ENCODE measurements at places on chromosomes 12 and 14.

GRCh38 chr14:84087986-84088531 lies 1441.9 kb upstream of the FLRT2 start:
- no peak for DNase-seq

GRCh38 chr12:4477129-4477528 lies 31.5 kb upstream of the FGF6 start:
- no peak for DNase-seq

DNA sequence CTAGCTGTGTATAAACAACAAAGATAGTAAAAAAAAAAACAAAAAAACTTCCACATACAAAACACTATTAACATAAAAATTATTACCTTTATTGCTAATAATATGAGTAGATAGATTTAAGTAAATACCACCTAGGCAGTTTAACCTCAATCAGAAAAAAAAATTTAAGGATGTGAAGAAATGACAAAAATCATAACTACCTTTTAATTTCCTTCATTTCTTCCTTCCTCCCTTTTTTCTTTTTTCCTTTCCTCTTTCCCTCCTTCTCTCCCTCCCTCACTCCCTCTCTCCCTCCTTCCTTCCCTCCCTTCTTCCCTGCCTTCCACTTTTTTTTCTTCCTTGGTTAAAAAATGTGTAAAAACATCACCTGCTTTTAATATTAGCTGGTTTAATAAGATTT lies 81.7 kb downstream of the SOX5 start:
- no peak for DNase-seq

DNA sequence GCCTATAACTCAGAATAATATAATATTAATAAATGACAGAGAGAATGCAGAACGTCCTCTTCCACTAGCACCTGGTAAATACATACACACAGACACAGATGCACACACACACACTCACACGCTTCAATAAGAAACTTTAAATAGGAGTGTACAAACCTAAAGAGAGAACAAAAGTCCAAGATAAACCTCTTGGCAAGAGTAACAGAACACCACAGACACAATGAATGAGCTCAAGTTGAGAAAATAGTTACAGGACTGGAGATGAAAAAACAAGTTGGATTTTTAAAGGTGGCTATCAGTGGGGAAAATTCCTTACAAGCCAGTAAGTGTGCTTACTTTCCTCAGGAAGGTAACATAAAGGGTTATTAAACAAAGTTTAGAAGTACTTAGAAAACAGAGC lies 35.2 kb downstream of the CRY1 start:
- DNase-seq, result no peak

DNA sequence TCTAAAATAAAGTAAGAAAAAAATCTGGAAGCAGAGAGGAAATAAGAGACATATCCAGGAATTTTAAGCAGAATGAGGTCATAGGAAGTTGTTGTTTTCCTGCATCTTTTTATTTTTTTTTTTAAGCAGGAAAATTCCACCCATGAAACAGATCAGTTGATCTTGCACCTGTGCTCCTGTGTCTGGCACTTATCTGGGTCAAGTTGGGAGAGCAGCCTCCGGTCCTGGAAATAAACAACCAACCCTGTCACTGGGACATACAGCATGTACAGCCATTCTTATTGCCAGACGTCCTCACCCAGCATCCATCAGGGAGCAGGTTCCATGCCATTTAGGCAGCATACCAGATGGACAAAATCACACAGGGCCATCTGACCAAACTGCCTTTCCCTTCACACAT lies 266.0 kb upstream of the BTG1 start:
- no peak for DNase-seq

DNA sequence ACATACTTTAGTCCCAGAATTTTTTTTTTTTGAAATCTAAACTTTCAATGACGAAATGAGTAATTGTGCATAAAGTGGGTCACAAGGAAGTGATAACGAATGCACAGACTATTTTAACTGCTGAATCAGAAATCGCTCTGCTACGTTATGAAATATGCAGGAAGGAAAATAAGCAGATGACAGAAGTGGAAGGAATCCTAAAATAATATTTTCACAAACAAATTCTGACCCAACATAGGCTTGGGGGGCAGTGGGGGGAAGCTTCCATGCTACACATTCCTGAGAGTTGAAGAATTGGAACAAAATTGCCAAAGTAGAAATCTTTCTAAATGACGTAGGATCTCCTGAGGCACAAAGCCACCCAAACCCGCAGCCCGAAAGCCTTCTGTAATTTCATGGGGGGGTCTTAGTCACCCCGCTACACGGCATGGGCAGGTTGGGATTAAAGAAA lies 89.6 kb downstream of the ARF6 start:
- peak; percentile 72 for DNase-seq
